ENCODE measurements at places on chromosomes 3 and 15.

DNA sequence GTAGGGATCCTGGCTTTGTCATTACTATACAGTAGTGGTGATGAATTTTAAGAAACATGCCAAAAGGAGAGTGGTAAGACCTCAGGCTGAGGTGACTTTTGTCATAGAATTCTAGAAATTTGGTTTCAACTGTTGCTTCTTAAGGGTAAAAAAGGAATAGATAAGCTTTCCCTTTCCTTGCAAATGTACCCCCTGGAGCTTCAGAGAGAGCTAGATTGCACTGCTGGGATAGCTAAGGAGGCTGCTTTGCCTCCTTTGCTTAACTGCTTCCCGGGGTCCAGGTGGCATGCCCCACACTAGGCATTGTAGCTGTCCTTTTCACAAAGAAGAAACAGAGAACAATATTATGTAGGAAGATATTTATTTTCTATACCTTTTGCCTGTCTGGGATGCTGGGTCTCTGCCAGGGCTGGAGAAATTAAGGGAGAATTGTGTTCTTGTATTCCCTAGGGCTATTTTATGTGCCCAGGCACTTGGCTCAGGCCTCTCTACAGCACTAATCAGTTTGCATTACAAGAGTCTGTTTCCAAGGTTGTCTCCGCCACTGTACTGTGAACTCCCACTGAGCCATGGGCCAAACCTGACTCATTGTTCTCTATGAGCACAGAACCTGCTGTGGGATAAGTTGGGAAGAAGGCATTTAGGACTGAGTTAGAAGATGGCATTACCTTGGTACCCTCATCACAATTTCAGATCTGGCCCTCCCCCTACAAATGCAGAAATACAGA is 460.0 kb downstream of the PDCD6IP start:
- no peak for DNase-seq

- DNase-seq: no peak
Observed at GRCh38 chr3:52188556-52188955, 9.4 kb upstream of the ALAS1 start.

- no peak for DNase-seq
Observed at GRCh38 chr3:141384157-141384556, 15.9 kb downstream of the ZBTB38 start.

DNA sequence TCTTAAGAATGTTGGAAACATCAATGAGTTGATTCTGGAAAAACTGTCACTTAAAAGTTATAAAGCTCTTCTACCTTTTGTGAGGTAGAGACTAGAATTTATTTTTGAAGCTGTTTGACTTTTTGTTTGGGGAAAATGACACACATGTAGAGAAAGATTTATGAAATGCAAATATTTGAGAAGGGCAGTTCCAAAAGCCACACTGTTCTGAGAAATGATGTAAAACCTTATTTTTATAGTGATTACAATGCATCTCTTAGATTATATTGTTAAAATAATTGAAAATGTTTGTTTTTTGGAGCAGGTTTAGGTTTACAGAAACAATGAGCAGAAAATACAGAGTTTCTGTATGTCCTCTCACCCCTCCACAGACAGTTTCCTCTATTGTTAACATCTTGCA is 116.1 kb upstream of the CMC1 start:
- no peak for DNase-seq

DNA sequence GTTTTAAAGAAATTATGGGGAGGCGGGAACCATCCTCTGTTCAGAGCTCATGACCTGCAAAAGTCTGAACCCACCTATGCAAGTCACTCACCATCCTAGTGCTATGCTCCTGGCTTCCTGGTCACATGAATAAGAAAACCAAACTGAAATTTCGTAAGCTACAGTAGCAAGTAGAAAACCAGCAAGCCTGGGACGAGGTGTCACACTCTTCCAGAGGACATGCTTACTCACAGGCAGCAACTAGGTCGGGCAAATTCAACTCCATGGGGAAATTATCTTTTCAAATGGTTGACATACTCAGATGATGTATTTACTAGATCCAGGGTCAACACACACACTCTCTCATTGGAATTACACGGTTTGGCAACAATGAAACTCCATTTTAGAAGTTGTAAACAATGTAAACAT is 31.3 kb downstream of the LDHAL6B start:
- no peak for DNase-seq

- no peak for DNase-seq
Observed at GRCh38 chr3:97911459-97911858, 60.8 kb downstream of the RIOX2 start.

GRCh38 chr3:171375666-171376595 is 84.3 kb downstream of the TNIK start:
- no peak for DNase-seq

DNA sequence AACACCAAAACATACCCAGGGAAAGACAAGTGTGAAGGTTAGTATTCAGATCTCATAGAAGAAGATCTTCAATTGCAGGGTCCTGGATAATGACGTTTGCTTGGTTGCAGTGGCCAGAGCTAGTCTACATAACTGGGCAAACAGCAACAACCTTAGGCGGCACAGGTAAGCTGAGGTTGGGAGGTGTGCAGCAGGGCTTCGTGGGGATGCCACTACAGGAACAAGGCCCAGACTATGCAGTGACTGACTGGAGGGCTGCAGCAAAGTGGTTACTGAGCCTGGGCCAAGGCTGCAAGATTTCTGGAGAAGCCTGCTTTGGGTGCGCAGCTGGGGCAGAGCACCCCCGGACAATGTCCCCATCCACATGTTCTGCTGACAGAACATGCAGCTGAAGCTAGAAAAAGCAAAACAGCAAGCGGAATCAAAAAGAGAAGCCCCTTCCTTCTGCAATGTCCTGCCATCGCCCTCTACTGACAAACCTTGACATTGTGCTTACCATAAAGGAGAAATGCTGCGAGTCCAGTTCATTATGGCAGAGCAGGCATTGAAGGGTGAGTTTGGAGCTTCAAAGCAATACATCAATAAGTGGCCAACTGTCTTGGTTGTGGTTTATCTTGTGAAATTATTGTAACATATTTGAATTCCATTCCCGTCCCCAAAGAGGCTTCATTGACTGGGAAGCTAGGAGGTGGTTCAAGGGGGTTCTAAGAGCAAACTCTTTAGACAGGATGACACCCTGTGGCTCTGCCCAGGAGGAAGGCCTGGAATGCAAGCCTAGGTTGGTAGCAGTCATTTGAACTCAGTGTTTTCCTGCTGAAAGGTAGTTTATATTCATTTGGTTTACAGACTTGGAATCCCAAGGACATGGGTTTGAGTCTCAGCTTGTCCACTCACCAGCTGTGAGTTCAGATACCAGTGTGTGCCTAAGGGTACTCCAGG is 217.0 kb downstream of the PDCD6IP start:
- DNase-seq: no peak

DNA sequence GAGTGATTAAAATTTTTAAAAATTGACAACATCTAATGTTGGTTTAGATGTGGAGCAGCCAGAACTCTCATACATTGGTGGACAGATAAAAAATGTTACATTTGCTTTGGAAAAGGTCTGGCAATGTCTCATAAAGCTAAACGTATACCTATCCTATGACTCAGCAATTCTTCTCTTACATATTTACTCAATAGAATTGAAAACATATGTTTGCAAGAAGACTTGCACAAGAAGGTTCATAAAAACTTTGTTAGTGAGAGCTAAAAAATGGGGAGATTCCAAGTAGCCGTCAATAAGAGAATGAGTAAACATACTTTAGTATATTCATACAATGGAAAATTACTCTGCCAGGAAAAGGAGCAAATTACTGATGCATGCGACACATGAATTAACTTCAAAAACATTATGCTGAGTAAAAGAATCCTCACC is 30.0 kb downstream of the MASP1 start:
- DNase-seq: no peak

GRCh38 chr15:40618906-40619305 is 24.9 kb downstream of the KNL1 start:
- DNase-seq: no peak

DNA sequence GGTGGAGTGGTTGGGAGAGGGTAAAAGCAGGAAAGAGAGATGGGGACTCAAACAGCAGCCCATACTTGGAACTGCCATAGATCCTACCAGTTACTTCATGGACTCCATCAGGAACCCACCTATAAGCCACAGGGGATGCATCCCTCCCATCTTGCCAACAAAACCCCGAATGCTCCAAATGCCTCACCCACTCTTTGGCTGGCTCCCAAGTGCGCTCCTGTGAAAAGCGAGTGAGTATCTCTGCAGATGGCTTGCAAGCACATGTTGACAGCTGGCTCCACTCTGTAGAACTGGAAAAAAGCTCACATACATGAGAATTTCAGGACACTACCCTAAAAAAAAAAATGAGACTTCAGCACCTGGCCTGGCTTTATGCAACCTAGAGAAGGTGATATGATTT is 151.0 kb downstream of the UBE3A start:
- DNase-seq: no peak

GRCh38 chr3:83393276-83393675 is 1565.5 kb upstream of the CADM2 start:
- no peak for DNase-seq

- no peak for DNase-seq
Observed at GRCh38 chr15:25849157-25849921, 13.8 kb downstream of the ATP10A start.

Data from activated B cell treated with CpG ODN at 0.5 μM for 24 hours (primary cell).